ENCODE measurements at places on chromosomes 11 and 22. TPM values are rescaled to one million over a fixed set of nuclear protein-coding genes. Genes with fewer than 3 reads are reported as not detected.

The CASP5 gene
- not detected for polyA plus RNA-seq

The INPP5J gene
- polyA plus RNA-seq = 2.9 TPM

The APOL5 gene
- polyA plus RNA-seq = not detected

The ISX gene
- not detected for polyA plus RNA-seq

The CDK2AP2 gene
- 30.5 TPM for polyA plus RNA-seq

The TRIM44 gene
- polyA plus RNA-seq = 17.9 TPM

The TTC36 gene
- not detected for polyA plus RNA-seq

The SCN3B gene
- polyA plus RNA-seq = 42.9 TPM

The GLYAT gene
- polyA plus RNA-seq = not detected

The SERPIND1 gene
- not detected for polyA plus RNA-seq

The KRTAP5-11 gene
- polyA plus RNA-seq = 2.2 TPM

The HBB gene
- polyA plus RNA-seq = 131 TPM

The OR4C12 gene
- not detected for polyA plus RNA-seq

The FAM118A gene
- polyA plus RNA-seq = 8.1 TPM

The AQP11 gene
- polyA plus RNA-seq = 14.2 TPM

The UCP3 gene
- polyA plus RNA-seq = 0.58 TPM

The GAB4 gene
- not detected for polyA plus RNA-seq

The BACE1-AS gene
- polyA plus RNA-seq = 32.4 TPM

The RAB3IL1 gene
- 0.15 TPM for polyA plus RNA-seq

The PLET1 gene
- polyA plus RNA-seq = not detected

The TBX1 gene
- polyA plus RNA-seq = not detected

The FZD4 gene
- 0.74 TPM for polyA plus RNA-seq

The OSBPL5 gene
- 0.17 TPM for polyA plus RNA-seq

The ANO9 gene
- not detected for polyA plus RNA-seq

The CD44 gene
- 0.43 TPM for polyA plus RNA-seq

The HEPN1 gene
- not detected for polyA plus RNA-seq

The C22orf42 gene
- polyA plus RNA-seq = not detected

The ZNF202 gene
- polyA plus RNA-seq = 5.6 TPM

The CCDC157 gene
- 1.6 TPM for polyA plus RNA-seq

The HEPHL1 gene
- polyA plus RNA-seq = not detected

The PTPRJ gene
- 1.9 TPM for polyA plus RNA-seq

The NCAM1 gene
- polyA plus RNA-seq = 334 TPM

Measured in Purkinje cell (primary cell).